AG10803 (cell line): ENCODE measurements at places on chromosomes 3 and 15.

DNA sequence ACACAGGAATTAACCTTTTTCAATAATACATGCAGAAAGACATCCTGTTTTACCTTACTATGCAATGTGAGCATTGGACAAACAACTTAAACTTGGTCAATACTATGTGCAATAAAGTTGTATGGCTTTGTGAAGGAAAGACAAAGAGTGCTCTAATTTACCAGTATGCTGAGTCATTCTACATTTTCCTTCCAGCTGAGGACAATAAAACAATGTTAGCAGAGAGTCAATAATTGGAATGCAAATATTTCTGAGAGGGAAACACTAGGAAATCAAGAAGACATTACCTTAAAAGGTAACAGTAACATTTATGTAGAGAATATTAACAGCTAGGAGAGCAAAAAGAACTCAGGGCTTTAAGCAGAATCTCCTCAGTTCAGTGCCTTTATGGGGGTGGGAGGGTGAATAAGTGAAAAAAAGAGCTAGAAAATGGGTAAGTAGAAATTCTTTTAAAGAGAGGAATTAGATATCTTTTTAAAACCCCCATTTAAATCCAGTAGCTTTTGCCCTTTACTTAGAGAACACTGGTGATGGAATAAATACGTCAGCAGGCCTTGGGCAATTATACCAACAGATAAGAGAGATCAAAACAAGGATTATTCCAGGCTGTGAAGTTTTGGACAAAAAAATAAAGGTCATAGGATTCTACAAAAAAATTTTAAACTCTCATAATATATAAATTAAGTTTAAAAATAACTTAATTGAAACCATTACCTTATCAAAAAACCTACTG lies 11.6 kb upstream of the HGD start:
- DNase-seq: peak; percentile 57

- DNase-seq: no peak
Observed at GRCh38 chr3:46065294-46065705, 38.0 kb upstream of the XCR1 start.

GRCh38 chr3:106611841-106612240 lies 743.0 kb upstream of the CBLB start:
- DNase-seq: peak; percentile 33

- DNase-seq: peak; percentile 97
Observed at GRCh38 chr3:24220859-24221657, 273.6 kb downstream of the THRB start.

- DNase-seq: no peak
Observed at GRCh38 chr3:135487261-135487660, 478.3 kb upstream of the PPP2R3A start.

DNA sequence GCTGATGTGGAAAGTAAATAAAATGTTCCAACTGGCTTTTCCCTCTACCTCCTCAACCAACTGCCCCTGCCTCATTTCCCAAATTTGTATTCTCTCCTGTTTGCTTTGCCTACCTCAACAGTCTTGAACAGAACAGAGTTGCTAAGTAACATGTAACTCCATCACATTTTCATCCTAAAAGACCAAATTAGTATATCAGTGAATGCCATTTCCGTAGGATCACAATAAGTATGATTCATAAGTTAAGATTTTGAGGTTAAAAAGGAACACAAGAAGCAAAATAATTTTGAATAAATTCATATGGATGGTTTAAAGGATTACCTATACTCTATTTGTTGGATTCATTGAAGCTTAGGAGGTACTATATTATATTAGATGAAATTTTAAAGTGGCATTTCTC lies 154.9 kb downstream of the ECT2 start:
- no peak for DNase-seq

DNA sequence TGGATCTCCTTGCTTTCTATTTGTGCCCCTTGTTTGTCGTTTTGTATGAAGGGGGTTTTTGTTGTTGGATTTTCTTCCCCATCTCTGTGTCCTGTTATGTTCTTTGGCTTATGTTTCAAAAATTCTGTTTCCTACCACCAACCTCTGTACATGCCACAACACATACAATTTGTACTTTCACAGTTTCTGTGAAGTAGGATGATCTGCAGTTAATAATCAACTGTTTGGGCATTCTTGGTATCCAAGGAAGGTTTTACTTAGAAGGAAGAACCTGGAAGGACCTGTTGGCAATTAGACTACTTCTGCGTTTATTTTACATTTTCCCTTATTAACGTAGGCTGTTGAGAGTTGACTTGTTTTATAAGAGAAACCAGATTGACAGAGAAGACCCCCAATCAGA lies 8.3 kb downstream of the SETD5 start:
- DNase-seq: no peak

DNA sequence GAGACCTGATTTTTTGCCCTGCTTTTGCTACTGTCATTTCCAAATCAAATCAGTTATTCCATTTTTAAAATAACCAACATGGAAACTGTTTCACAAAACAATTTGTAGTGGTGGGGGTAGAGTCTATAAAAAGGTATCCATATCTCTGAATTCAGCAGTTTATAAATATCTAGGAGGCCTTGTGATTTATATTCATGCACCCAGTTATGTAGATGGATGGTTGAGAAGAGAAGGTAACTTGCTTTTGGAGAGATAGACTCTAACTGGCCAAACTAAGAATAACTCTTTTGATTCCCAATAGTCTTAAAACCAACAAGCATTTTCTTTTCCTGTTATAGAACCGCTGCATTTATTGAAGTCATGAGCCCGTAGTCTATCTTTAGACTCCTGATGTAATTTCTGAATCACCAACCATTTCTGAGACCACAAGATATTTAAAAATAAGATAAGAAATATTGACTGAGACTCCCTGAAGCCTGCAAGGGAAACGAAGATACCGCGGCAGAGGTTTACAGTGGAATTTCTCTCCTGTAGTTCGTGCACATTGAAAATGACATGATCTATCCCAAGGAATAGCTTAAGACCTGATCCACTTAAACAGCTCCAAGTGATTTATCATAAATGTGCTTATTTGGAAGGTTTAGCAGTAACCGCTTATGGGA lies 68.5 kb downstream of the SAMMSON start:
- DNase-seq: no peak

DNA sequence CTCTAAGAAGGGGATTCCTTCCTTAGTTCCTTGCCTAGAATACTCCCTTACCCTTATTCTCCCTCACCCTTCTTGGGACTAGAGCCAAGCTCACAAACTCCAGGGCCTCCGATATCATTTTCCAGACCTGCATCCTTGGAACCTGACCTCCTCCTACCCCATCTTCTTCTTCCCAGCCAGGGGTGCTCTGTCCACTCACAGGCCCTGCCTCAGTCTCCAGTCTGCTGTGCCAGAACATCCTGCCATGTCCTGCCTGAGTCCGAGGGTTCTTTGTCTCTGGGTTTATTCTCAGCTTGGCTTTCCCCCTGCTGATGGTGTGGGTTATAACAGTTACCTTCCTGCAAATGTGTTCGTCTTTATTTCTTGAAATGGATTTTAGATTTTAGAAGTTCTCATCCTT lies 59.9 kb upstream of the MCF2L2 start:
- no peak for DNase-seq

DNA sequence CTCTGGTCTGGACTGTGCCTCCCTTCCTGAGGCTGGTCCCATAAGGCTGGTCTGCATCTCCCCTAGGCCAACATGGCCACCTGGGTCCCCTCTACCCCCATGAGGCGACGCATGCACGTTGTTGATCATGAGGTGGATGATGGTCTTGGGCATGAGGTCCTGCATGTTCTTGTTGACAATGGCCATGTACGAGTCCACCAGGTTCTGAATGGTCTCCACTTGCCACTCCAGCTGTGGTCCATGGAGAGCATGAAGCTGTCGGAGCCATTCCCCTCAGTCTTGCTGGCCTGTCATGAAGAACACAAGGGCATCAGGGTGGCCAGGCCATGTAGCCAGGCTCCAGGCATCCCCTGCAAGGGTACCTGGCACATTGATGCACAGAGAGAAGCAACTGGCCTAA lies 27.1 kb upstream of the CSPG4 start:
- DNase-seq: no peak

DNA sequence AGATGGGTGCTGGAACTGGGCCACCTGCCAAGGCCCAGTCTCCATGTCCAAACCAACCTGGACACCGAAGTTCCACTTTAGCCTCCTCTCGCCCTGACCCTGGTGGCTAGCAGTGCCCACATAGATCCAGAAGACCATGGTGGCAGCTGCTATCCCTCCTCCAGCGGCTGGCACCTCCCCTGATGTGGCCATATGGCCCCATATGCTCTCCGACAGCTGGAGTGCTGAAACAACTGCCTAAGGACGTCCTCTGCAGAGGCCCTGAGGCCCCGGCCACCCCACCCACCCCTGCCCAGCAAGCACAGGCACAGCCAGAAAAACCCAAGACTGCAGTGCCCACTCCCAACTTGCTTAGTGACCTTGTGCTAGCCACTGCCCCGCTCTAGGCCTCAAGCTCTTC lies 182.3 kb upstream of the LINGO1 start:
- no peak for DNase-seq

GRCh38 chr15:80026310-80026709 lies 33.2 kb upstream of the ZFAND6 start:
- DNase-seq: no peak

GRCh38 chr3:128366136-128366535 lies 100.6 kb downstream of the DNAJB8 start:
- no peak for DNase-seq

- no peak for DNase-seq
Observed at GRCh38 chr3:492586-493316, 296.2 kb downstream of the CHL1 start.

GRCh38 chr3:69462022-69462825 lies 76.3 kb upstream of the FRMD4B start:
- DNase-seq: no peak

DNA sequence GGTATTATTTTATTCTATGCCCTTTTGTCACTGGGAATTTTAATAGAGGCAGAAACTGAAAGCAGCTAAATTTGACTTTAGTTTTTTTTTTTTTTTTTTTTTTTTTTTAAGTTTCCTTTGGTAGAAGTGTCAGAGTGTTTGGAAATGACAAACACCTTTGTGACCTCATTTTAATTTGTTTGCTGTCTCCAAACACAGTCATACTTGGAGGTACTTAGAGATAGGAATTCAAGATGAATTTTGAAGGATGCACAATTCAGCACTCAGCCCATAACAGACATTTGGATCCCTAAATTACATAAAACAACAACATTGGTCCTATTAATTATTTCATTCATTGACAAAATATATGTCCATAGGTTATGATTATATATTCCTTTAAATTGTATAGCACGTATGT lies 43.4 kb upstream of the NAALADL2 start:
- DNase-seq: no peak

DNA sequence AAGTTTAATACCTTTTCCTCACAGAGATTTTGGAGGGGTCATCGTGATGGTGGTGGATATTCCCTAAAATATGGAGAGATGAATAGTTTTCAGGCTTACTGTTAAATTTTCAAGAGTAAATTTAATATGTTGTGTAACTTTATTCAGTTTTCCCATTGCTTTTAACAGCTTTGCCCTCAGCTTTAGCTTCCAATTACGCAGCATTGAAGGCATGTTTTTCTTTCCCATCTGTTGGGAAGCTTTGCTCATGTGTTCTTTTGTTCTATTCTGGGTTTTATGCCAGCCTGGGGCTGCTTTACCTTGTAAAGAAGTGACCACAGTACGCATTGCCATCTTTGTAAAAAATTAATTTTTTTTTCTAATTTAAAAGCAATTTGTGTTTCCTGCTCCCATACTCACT lies 151.5 kb downstream of the B3GALNT1 start:
- DNase-seq: no peak

GRCh38 chr3:126553284-126554084 lies 5.2 kb downstream of the C3orf22 start:
- DNase-seq: no peak

DNA sequence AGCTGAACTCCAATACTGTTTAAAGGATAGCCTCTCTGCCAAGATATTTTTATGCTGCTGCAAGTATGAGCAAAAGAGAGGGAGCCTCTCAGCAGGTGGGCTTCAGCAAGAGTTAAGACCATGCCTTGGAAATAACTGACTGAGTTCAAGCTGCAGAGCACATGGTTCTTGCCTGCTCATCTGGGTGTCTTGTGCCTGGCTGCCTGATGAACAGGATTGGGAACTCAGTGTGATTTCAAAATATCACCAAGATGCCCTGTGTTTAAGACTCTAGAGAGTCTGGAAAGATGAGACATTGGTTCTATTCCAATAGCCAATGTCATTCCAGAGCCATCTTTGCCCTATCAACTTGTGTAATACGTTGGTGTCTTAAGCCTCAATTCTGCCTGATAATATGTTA lies 147.5 kb upstream of the VEPH1 start:
- DNase-seq: no peak

GRCh38 chr3:42174679-42175385 lies 83.7 kb downstream of the TRAK1 start:
- no peak for DNase-seq

DNA sequence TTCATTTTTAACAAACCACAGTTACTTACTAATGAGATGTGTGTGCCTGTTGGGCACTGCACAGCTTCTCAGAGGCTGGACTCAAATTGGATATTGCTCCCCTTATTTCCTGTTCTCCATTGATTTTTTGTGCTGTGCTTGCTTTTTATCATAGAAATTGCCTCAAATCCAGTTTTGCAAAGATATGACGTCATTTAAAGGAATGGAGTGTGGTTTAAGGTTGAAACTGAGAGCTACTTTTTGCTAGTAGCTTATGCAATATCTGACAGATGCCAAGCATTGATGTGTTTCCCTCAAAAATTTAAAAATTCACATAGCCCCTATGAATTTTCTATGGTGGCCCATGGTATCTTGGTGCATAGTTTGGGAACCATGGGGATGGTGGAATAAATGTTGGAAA lies 67.7 kb upstream of the ROPN1 start:
- DNase-seq: peak; percentile 78

DNA sequence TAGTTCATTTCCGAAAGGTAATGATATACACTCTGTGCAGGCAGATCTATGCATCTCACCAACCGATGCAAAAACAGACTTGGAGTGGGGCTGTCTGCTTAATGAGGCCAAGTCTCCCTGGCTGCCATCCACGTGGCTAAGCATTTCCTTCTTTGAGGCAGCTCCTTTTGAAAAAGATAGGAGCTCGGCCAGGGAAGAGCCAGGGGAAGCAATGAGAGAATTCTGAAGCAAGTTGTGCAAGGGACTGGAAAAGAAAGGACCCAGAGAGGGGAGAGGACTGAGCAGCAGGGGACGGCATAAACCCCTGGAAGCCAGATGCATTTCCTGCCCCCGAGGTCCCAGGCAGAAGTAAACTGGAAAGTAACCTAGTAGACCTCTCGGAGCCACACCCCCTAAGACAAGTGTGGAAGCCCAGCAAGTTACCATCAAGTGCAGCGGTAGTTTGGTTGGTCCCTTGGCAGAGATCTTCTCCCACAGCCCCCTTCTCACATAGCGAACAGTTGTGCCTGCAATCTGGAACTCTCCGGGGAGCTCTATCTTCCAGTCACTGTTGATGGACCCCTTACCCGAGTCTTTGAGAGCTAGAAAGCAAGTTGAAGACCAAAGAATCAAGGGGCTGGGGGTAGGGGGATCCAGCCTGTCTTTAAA lies 288.2 kb downstream of the ADAMTS17 start:
- DNase-seq: no peak

- DNase-seq: no peak
Observed at GRCh38 chr15:83983634-83984458, 251.7 kb upstream of the GOLGA6L4 start.

GRCh38 chr3:146747051-146747450 lies 141.9 kb upstream of the PLSCR5 start:
- DNase-seq: no peak

GRCh38 chr15:92460023-92460422 lies 66.3 kb downstream of the ST8SIA2 start:
- DNase-seq: no peak

- no peak for DNase-seq
Observed at GRCh38 chr3:125319765-125320164, 55.4 kb downstream of the ZNF148 start.

GRCh38 chr15:33016405-33017024 lies 178.0 kb downstream of the FMN1 start:
- DNase-seq: no peak
